Sigmoid colon (tissue), 7 donors: ENCODE measurements at places on chromosomes 7 and 10. TPM values are rescaled to one million over a fixed set of nuclear protein-coding genes. Genes with fewer than 3 reads are reported as not detected.

GRCh38 chr7:2892549-2892948, 48.4 kb upstream of the GNA12 start:
- no peak for DNase-seq
- no peaks in the 10 kb centered on the region for H3K27me3 ChIP-seq
- H3K4me3 ChIP-seq: no peak overlapping the region
- H3K27ac ChIP-seq: no peak overlapping the region

LLCFC1 gene
- total RNA-seq: not detected

DNA sequence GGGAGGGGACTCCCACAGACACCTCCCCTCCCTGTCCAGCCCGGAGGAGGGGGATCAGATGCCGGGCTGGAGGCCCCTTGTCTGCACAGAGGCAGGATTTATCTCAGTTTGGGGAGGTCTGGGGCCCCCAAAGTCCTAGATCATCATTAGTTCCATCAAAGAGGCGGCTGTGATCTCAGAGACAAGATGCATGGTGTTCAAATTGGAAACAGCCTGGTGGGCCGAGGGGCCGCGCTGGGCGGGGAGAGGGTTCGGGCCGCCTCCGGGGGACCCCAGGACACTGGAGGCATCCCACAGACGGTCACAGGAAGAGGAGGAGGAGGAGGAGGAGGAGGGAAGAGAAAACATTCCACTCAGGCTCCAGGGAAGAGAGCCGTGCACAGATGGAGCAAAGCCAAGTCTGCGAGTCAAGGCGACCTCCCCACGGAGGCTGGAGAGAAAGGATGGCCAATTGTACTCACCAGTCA, 69.5 kb upstream of the CUX1 start:
- H3K27me3 ChIP-seq: peaks cover 23% of the 10 kb centered on the region

DNA sequence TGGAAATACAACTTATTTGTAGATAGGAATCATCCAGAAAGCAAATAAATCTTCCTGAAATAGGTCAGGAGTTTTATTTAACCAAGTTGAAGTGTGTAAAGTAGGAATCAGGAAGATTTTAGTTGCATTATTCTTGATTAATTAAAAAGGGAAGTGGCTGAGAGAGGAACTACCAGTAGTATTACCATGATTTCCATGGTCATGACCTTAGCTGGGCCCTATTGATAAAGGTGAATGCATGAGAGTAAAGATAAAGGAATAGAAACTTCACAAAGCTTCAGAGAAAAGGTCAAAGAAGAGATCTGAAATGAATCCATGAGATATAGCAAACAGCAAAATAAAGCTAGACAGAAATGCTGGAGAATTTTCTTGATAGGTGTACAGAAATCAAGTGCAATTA, 46.2 kb upstream of the DLX6 start:
- H3K27me3 ChIP-seq: no peaks in the 10 kb centered on the region
- H3K4me1 ChIP-seq: no peaks in the 10 kb centered on the region
- H3K36me3 ChIP-seq: no peaks in the 10 kb centered on the region
- no peak for DNase-seq
- no peak overlapping the region for H3K27ac ChIP-seq
- H3K4me3 ChIP-seq: no peak overlapping the region

SORCS3 gene
- total RNA-seq: 0.54 TPM

- peak overlapping the region; percentile 97 for H3K4me3 ChIP-seq
- H3K36me3 ChIP-seq: no peaks in the 10 kb centered on the region
- H3K27me3 ChIP-seq: no peaks in the 10 kb centered on the region
- H3K4me1 ChIP-seq: peaks cover 30% of the 10 kb centered on the region
- DNase-seq: no peak
- peak overlapping the region; percentile 98 for H3K27ac ChIP-seq
These were observed 2.6 kb upstream of the ZNF503 start for GRCh38 chr10:75403939-75404814.

TFEC gene
- 4.4 TPM for total RNA-seq

GRCh38 chr10:132142396-132143161, 44.2 kb upstream of the DPYSL4 start:
- H3K27me3 ChIP-seq: no peaks in the 10 kb centered on the region
- no peak overlapping the region for H3K4me3 ChIP-seq
- no peak overlapping the region for H3K27ac ChIP-seq
- H3K4me1 ChIP-seq: peaks cover 6% of the 10 kb centered on the region

DNA sequence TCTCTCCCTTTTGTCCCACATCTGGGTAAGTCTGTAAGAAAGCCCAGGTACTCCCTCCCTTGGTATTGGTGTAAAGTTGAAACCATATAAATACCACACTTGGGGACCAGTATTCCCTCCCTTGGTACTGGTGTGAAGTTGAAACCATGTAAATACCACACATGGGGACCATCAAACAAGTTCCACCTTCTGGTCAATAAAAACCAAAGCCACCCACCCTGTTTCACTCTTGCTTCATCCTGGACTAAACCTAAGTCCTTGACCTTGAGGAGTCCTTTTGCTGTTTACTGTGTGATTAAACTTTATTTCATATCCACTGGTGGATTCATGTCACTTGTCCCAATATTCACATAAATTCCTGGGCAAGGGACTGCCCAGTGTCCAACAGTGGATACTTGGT, 8.4 kb downstream of the P4HA1 start:
- H3K27ac ChIP-seq: no peak overlapping the region
- DNase-seq: no peak
- no peaks in the 10 kb centered on the region for H3K27me3 ChIP-seq
- H3K4me3 ChIP-seq: no peak overlapping the region
- no peaks in the 10 kb centered on the region for H3K36me3 ChIP-seq

- H3K36me3 ChIP-seq: no peaks in the 10 kb centered on the region
- H3K27me3 ChIP-seq: no peaks in the 10 kb centered on the region
- H3K4me1 ChIP-seq: peaks cover 18% of the 10 kb centered on the region
These were observed 314.4 kb upstream of the BMPER start for GRCh38 chr7:33590916-33591315.

DNA sequence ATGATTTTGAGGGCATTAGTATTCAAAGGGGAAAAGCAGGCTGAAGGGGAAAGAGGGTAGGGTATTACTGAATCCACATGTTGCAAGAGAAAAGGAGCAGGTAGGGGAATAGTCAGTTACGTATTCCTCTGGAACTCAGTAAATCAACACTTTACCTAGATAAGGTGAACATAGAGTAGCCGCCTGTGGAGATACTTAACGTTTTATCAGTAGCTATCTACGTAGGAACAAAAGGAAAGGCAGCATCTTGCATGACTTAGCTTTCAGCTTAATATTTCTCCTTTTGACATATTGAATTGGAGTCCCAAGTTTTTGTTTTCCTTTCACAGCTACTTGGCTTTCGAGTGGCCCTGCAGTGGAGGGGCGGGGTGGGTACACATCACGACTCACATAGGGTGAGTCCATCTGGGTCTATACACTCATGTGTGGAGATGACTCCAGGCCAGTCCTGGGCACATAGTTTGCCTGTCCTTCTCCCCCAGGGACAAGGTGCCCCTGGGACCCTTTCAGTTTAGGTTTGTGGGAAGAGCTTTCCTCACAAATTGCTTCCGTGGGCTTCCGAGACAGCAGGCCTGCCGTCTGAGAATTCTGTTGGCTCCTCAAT, 48.1 kb downstream of the CCNY start:
- no peaks in the 10 kb centered on the region for H3K27me3 ChIP-seq
- no peak for DNase-seq
- no peaks in the 10 kb centered on the region for H3K36me3 ChIP-seq
- no peak overlapping the region for H3K27ac ChIP-seq
- H3K4me1 ChIP-seq: peaks cover 51% of the 10 kb centered on the region
- no peak overlapping the region for H3K4me3 ChIP-seq

AQP1 gene
- 178 TPM for total RNA-seq

GRCh38 chr7:156218544-156219306, 406.5 kb upstream of the SHH start:
- no peaks in the 10 kb centered on the region for H3K36me3 ChIP-seq
- DNase-seq: no peak
- H3K4me3 ChIP-seq: no peak overlapping the region
- H3K4me1 ChIP-seq: no peaks in the 10 kb centered on the region
- H3K27me3 ChIP-seq: no peaks in the 10 kb centered on the region

- H3K4me3 ChIP-seq: no peak overlapping the region
- H3K4me1 ChIP-seq: peaks cover 10% of the 10 kb centered on the region
- H3K36me3 ChIP-seq: no peaks in the 10 kb centered on the region
- H3K27ac ChIP-seq: no peak overlapping the region
These were observed 297.1 kb downstream of the PRPF18 start for GRCh38 chr10:13883636-13884444.

- no peaks in the 10 kb centered on the region for H3K4me1 ChIP-seq
- no peak overlapping the region for H3K4me3 ChIP-seq
- no peaks in the 10 kb centered on the region for H3K27me3 ChIP-seq
- H3K27ac ChIP-seq: no peak overlapping the region
These were observed 132.3 kb downstream of the PLXNA4 start for GRCh38 chr7:132443761-132444520.

- no peak overlapping the region for H3K27ac ChIP-seq
- H3K27me3 ChIP-seq: no peaks in the 10 kb centered on the region
- no peaks in the 10 kb centered on the region for H3K36me3 ChIP-seq
- no peaks in the 10 kb centered on the region for H3K4me1 ChIP-seq
These were observed 23.9 kb downstream of the NRF1 start for GRCh38 chr7:129635300-129636029.

GRCh38 chr10:96352582-96352981, 6.2 kb downstream of the OPALIN start:
- no peaks in the 10 kb centered on the region for H3K36me3 ChIP-seq
- H3K4me3 ChIP-seq: no peak overlapping the region
- peaks cover 6% of the 10 kb centered on the region for H3K27me3 ChIP-seq
- DNase-seq: no peak
- no peak overlapping the region for H3K27ac ChIP-seq
- no peaks in the 10 kb centered on the region for H3K4me1 ChIP-seq

DNA sequence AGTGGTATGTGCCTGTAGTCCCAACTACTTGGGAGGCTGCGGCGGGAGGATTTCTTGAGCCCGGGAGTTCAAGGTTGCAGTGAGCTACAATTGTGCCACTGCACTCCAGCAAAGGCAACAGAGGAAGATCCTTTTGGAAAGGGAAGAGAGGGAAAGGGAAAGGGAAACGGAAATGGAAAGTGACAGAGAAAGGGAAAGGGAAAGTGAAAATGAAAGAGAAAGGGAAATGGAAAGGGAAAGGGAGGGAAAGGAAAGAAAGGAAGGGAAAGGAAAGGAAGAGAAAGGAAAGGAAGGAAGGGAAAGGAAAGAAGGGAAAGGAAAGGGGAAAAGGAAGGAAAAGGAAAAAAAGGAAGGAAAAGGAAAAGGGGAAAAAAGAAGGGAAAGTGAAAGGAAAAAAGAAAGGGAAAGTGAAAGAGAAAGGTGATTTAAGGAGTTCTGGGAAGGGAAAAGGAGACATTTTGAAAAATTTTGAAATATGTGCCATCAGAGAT, 2.3 kb upstream of the ZC3HAV1 start:
- DNase-seq: no peak
- H3K4me1 ChIP-seq: peaks cover 17% of the 10 kb centered on the region
- no peaks in the 10 kb centered on the region for H3K27me3 ChIP-seq
- H3K4me3 ChIP-seq: no peak overlapping the region

DNA sequence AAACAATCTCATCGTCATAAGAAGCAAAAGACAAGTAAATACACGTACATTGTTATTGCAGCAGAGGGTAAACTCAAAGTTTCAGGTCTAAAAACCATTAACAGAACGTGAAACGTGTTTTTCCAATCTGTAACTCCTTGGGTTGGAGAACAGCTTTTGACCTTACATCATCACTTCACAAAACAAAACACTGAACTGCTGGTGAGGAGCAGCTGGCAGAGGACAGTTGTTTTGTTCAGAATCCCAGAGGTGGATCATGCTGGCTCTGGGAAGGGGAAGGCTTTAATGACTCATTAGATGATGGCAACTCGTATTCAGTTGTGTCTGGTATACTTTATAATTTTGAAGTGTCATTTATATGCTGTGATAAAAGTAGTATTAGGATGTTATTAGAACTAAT, 923.0 kb upstream of the CELF2 start:
- H3K4me3 ChIP-seq: no peak overlapping the region
- no peaks in the 10 kb centered on the region for H3K36me3 ChIP-seq
- no peaks in the 10 kb centered on the region for H3K27me3 ChIP-seq

- no peak overlapping the region for H3K27ac ChIP-seq
- no peaks in the 10 kb centered on the region for H3K27me3 ChIP-seq
- H3K36me3 ChIP-seq: peaks cover 28% of the 10 kb centered on the region
- no peak for DNase-seq
- H3K4me3 ChIP-seq: no peak overlapping the region
These were observed 14.0 kb downstream of the DNAJB12 start for GRCh38 chr10:72340510-72341261.

- H3K27me3 ChIP-seq: no peaks in the 10 kb centered on the region
- H3K27ac ChIP-seq: no peak overlapping the region
- H3K36me3 ChIP-seq: peaks cover 5% of the 10 kb centered on the region
- no peaks in the 10 kb centered on the region for H3K4me1 ChIP-seq
These were observed 34.7 kb downstream of the WAPL start for GRCh38 chr10:86486856-86487255.

GRCh38 chr10:91528768-91529167, 104.1 kb downstream of the PPP1R3C start:
- no peak for DNase-seq
- no peaks in the 10 kb centered on the region for H3K36me3 ChIP-seq
- H3K27me3 ChIP-seq: no peaks in the 10 kb centered on the region
- no peak overlapping the region for H3K4me3 ChIP-seq
- H3K4me1 ChIP-seq: no peaks in the 10 kb centered on the region
- no peak overlapping the region for H3K27ac ChIP-seq

GNGT1 gene
- not detected for total RNA-seq

NKX2-3 gene
- total RNA-seq: 33.1 TPM

DNA sequence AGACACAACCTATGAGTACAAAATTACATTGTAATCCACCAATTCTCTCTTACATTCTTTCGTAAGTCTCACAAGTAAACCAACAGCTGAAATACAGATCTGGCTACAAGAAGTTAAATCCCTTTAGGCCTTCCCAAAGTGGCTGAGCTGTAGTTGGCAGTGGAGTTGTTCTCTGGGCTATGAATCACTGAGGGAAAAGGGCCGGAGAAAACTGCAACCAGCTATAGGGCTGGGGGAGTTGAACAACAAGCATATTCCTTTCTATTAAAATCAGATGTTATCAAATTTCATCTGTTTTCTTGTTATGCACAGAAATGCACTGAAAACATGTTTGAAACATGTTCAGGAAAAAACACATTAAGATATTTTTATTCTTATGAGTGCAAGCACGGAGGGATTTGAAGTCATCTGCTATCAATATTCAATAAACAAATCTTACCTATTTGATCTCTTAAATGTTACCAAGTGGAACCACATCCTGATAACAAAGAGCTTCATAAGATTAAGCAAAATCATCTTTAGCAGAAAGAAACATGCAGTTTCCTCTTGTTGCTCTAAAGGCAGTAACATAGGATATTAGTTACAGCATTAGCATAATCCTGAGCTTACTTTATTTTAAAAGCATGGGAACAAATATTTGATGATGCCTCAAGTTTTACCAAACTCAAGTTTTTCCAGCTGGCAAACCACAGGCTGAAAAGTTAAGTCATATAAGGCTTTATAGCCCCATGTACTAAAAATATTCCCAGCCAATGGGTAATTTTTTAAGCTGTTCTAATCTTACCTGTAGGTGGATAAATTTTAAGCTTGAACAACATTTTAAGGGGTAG, 212.7 kb downstream of the TAX1BP1 start:
- H3K4me3 ChIP-seq: no peak overlapping the region
- H3K4me1 ChIP-seq: peaks cover 15% of the 10 kb centered on the region
- no peaks in the 10 kb centered on the region for H3K36me3 ChIP-seq
- no peak for DNase-seq

- peaks cover 28% of the 10 kb centered on the region for H3K4me1 ChIP-seq
- peak overlapping the region; percentile 76 for H3K27ac ChIP-seq
- no peak overlapping the region for H3K4me3 ChIP-seq
- H3K27me3 ChIP-seq: no peaks in the 10 kb centered on the region
- peak; percentile 92 for DNase-seq
- H3K36me3 ChIP-seq: no peaks in the 10 kb centered on the region
These were observed 86.2 kb upstream of the ANLN start for GRCh38 chr7:36303202-36304098.

FFAR4 gene
- not detected for total RNA-seq
